ENCODE measurements at places on chromosomes 3 and 15.

DNA sequence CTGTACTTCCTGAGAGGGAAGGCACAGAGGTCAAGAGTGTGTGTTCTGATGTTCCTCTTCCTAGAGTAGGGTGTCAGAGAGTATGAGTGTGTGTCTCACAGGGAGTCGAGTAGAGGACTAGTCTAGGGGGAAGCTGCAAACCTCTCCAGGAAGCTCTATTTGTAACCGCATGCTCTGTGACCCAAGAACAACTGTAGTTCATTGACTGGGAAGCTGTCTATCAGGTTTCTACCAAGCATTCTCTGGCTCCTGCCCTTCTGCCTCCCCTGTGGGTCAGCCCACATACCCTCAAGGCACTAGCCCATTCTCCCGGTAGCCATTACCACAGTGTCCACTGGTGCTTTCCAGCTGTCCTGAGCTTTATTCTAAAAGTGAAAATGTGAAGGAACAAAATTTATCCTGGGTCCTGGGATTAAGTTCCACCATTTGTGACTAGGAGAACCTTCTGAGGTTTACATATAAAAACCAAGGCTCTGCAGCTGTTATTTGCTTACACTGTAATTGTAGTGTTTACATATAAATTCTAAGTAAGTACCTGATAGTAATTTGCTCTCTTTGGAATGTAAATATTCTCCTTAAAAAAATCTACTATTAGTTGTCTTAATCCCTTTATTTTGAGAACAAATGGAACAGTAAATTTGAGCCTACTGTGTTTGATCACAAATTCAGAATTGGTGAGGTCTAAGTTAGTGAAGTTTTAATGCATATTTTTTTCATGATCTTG lies 40.7 kb downstream of the MYRIP start:
- DNase-seq = no peak

DNA sequence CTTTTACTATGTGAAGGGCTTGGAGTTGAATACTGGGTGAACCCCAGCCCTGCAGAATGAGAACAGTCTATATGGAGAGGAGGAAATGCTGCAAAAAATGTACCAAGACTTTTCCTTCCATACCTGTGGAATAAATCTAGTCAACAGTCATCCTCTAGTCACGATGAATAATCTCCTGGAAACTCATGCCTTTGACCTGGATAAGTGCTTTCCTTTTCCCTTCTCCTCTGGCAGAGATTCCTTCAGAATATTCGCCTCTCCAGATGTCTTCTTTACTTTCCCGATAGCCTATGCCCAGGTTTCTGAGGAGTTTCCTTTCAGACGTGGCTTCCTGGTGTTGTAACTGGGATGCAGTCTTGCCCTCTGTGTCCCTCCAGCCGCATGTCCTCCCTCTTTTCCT lies 28.1 kb downstream of the CCNL1 start:
- no peak for DNase-seq

- DNase-seq = no peak
These were observed 8.5 kb upstream of the SLC25A36 start for GRCh38 chr3:140933109-140933508.

- DNase-seq = no peak
These were observed 62.8 kb upstream of the HERC1 start for GRCh38 chr15:63896336-63897115.

GRCh38 chr3:112047264-112047663 lies 12.7 kb downstream of the TMPRSS7 start:
- DNase-seq = no peak

DNA sequence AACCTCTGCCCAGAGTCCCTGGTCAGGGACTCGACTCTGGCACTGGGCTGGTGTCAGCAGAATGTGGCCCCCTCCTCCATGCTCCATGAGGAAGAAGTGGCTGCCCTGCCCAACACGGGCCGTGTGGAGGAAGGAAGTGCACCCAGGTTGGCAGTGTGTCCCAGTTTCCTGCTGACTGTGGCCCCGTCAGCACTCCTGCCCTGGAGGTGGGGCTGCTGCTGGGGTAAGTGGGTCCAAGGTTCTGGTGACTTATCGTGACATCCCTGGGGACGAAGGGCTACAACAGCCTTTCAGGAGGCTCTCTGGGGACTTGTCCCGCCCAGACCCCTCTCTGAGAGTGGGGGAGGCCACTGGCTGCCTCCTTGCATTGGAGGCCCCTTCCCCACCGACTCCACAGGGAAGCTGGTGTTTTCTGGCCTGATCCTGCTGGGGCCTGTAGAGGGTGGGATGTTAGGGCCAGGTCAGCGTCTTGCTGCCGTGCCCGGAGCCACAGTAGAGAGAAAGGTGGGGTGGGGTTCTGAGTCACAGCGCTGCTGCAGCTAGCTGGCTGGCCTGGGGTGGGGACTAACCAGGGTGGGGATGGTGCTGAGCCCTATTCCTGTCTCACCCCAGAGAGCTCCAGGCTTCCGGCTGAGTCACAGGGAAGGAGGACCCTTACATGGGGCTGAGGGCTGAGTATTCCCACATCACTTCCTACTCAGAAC lies 10.5 kb downstream of the SEMA4B start:
- DNase-seq = no peak

DNA sequence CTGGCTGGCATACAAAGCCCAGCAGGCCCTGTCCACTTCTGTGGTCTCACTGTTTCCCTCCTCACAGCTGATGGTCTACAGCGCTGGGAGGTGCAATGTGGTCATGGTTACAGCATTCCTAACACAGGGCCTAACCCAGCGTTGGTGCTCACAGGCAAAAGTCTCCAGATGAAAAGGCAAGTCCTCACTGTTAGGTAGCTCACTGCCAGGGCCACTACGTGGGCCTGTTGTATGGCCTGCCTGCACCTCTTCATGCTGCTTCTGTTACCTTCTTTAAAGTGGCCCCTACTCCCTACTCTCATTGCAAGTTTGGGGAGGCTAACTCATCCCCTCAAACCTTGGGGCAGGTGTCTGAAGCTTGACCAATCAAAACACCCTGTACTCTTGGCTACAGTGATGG lies 31.3 kb downstream of the CCDC13 start:
- DNase-seq = no peak

DNA sequence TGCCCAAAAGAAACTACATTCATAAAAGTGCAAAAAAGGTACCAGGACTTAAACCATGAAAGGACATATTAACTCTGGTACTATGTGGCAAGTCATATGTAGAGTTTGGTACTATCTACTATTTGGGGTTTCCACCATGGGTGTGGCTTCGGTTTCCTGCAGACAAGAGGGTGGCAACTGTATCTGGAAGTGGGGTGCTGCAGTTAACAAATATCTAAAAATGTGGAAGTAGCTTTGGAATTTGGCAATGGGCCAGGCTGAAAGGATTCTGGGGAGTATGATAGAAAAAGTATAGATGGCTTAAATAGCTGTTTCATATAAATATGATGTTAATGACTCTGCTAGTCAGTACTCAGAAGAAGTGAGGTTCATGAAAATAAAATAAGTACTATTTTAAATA lies 44.0 kb downstream of the PLSCR2 start:
- no peak for DNase-seq

DNA sequence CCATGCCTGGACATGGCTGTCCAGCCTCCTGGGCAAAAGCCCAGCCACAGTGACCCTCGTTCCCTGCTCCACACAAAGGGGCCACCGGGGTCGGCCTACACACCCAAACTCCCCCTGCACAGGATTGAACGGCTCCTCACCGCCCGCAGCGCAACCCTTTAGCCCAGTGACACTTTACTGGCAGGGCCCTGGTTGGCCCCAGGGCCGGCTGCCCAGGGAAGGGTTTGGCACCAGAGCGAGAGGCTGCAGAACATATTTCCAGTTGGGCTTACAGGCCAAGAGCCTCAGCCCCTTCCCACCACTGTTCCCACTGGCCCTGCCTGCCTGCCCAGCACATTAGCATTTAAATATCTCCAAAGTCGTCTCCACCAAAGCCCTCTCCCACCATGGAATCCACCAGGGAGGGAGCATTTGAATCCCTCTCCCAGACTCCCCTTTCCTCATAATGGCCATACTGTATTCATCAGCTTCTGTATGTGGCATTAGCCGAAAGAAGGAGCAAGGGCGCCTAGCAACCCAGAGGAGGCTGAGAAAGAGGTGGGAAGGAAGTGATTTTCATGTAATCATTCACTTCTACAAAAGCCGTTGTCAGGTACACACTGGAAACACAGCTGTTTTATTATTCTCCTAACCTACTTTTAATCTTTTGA lies 85.4 kb downstream of the SLC6A11 start:
- DNase-seq = no peak

- DNase-seq = no peak
These were observed 454.0 kb upstream of the CADM2 start for GRCh38 chr3:84504761-84505160.

GRCh38 chr3:7203969-7204847 lies 343.3 kb downstream of the GRM7 start:
- DNase-seq = no peak

DNA sequence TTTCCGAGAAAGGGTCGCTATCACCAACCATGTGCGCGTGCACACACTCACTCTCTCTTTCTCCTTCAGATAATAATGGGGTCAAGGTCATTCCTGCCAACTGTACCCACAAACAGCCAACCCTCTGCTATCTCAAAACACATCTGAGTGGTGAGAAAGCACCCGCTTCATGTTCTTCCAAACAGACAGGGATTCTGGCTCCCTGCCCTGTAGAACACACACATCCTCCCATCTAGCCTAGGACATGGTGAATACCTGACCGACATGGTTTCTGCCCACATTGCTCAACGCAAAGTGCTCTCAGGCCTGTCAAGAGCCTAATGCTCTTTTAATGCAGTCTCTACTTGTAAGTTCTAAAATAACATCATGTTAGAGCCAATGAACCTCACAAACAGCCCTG lies 302.2 kb downstream of the FOXP1 start:
- DNase-seq = no peak

DNA sequence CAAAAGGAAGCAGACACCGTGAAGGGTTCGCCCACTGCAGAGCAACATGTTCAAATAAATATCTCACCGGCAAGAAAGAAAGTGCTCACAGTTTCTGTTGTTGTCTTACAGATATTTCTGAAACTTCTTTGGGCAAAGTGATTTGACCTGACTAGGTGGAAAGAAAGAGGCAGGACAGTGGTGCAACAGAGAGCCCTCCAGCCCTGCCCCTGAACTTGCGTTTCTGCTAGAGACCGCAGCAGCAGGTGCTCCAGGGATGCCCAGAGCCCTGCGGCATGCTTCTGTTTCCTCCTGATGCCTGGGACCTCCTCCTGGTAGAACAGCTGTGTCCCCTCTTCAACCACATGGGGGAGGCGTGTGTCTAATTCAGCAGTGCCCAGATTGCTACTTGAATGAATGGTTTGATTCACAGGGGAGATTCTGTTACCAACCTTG lies 123.4 kb downstream of the ATP10A start:
- DNase-seq = no peak

- no peak for DNase-seq
These were observed 313.7 kb downstream of the GAP43 start for GRCh38 chr3:115937054-115937453.

DNA sequence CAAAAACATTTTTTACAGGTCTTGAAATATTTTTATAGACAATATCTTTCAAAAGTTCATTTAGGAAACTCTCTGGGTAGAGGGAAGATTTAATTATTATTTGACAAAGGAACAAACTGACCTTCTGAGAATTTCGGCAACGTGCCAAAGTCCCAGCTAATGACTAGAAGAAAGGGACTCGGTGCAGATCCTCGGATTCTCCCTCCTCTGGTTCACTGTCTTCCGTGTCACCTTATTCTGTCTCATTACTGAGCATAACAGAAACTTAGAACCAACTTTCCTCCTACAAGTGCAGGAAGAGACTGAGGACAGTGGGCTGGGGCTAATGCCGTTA lies 339.1 kb downstream of the MECOM start:
- DNase-seq = no peak

DNA sequence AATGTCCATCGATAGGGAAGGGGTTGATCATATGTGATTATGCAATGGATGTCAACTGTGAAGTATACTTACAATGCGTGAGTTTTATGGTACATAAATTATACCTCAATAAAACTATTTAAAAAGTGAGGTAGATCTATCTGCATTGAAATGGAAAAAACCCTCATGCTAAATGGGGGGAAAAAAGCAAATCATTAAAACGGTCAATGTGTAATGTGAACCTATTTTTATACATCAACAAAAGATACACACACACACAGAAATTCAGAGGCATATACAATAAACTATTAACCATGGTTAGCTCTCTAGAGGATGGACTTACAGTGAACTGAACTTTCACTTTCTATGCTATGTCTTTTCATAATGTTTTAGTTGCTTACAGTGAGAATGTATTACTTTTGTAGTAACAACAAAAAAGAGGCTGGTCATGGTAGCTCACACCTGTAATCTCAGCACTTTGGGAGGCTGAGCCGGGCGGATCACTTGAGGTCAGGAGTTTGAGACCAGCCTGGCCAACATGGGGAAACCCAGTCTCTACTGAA lies 23.1 kb downstream of the STIMATE start:
- no peak for DNase-seq

GRCh38 chr3:192915722-192916121 lies 1.9 kb downstream of the MB21D2 start:
- DNase-seq = no peak

GRCh38 chr15:39406485-39406884 lies 174.4 kb upstream of the THBS1 start:
- no peak for DNase-seq

- no peak for DNase-seq
These were observed 66.3 kb upstream of the HES1 start for GRCh38 chr3:194069421-194070219.

DNA sequence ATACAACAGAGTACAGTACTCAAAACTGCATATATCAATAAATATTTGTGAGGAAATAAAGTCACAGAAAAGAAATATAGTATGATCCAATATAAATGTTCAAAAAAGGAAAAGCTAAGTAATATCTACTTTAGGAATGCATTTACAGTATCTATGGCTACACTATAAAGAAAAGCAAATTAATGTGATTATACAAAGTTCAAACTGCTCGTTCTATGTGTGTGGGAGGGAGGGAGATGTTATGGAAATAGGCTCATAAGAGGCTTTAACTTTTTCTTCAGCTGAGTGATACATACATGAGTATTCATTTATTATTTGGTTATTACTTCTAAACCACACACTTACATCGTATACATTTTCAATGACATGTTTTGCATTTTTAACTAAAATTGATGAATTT lies 377.7 kb upstream of the AGTR1 start:
- DNase-seq = no peak

DNA sequence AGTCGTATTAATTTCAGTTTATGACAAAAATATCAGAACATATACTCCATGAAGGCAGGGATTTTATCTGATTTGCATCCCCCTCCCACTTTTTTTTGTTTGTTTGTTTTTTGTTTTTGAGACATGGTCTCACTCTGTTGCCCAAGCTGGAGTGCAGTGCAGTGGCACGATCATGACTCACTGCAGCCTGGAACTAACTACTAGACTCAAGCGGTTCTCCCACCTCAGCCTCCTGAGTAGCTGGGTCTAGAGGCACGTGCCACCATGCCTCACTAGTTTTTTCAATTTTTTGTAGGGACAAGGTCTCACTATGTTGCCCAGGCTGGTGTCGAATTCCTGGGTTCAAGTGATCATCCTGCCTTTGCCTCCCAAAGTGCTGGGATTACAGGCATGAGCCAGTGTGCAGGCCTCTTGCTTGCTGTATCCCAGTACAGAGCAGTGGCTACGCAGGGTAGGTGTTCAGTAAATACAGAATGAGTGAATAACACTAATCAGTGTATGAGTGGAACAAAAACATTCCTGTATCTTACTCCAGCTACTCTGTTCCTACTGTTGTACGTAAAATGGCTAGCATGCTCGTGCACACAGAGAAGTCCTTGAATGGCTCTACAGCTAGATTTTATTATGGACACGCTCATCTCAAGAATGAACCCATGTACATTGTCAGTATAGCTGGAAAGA lies 272.4 kb downstream of the FOXP1 start:
- DNase-seq = no peak
